ENCODE measurements at places on chromosomes 13 and 19.

- DNase-seq, result no peak
These were observed 549.4 kb upstream of the SLITRK1 start for GRCh38 chr13:84431646-84432045.

GRCh38 chr19:33755099-33756035, 41.3 kb upstream of the KCTD15 start:
- no peak for DNase-seq

DNA sequence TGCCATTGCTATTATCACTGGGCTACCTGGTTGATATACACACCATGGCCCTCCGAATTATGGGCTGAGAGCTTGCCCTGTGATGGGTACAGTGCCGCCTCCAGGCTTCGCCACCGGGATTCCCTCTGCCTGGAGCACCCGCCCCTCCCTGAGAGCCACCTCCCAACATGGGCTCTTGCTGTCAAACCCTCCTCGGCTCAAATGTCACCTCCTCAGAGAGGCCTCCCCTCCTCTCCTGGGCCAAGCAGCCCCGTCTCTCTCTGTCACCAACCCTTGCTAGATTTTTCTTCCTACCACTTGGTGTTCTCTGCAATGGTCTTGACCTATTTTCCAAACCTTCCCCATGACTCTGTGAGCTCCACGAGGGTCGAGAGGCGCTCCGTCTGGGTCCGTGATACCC, 12.2 kb upstream of the TLE2 start:
- DNase-seq, result no peak

GRCh38 chr19:51686171-51686570, 7.0 kb upstream of the SPACA6 start:
- no peak for DNase-seq

Data from CD8-positive, alpha-beta T cell (primary cell).